CMK (cell line): ENCODE measurements at places on chromosomes 1 and 21.

GRCh38 chr1:74712881-74713280, 20.0 kb downstream of the CRYZ start:
- DNase-seq: no peak

DNA sequence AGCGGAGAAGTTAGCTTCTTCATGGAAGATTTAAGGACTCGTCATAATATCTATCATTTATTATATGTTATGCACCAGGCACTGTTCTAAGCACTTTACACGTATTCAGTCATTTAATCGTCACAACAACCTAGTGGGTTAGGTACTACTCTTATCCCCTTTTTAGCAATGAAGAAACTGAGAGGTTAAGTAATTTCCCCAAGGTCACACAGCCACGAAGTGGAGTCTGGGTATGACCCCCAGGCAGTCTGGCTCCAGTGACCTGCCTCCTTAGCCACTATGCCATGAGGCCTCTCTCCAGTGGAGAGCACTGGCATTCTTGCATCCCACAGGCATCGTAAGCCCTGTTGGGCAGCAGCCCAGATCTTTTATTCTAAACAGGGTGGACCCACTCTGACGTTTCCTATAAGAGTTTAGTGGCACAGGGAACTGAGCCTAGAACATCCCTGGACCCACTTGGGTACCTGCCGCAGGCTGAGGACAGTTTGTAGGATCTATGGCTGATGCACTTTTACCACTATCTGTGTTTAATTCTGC, 123.0 kb downstream of the NAV1 start:
- DNase-seq: no peak

GRCh38 chr1:1922956-1923833, 4.1 kb upstream of the TMEM52 start:
- DNase-seq: no peak

DNA sequence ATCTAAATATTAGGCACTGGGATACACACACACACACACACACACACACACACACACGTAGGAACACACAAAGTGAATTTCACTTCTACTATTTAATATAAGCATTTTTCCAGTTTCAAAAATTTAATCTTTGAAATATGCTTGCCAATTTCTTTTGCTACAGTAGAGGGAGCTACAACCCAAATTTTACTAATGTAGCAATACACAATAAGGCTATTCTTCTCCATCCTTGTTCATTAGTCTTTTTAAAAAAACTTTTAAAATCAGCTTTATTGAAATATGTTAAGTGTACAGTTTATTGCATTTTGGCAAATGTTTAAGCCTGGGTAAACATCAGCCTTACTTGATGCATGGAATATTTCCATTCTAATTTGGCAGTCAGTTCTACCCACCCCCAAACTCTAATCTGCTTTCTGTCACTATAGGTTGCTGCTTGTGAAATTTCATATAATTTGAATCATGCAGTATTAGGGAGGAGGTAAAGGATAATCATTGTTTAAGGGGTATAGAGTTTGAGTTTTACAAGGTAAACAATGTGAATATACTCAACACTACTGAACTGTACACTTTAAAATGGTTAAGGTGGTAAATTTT, 93.0 kb upstream of the TENT5C start:
- no peak for DNase-seq

GRCh38 chr1:17297991-17298390, 10.0 kb upstream of the PADI4 start:
- no peak for DNase-seq

GRCh38 chr1:54608566-54609230, 14.6 kb downstream of the FAM151A start:
- DNase-seq: no peak

- DNase-seq: no peak
Measured at GRCh38 chr1:22555371-22555656, 8.0 kb upstream of the EPHA8 start.

DNA sequence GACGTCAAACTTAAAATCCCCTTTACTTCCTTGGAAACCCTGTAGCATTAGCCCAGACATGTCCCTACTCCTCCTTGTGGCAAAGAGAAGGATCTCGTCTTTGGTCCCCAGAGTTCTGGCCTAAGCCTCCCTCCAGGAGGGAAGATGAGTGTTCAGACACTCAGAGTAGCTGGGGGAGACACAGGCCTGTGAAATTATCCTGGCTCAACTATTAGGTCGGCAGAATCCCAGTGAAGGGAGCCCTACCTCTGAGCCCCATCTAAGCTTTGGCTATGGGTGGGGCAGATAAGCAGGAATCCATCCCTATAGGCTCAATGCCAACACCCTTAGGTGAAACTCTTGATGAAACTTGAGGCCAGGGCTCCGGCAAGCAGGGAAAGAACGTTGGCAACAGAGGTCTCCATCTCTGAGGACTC, 1.7 kb upstream of the SFN start:
- no peak for DNase-seq

GRCh38 chr1:232101231-232101630, 474.6 kb downstream of the DISC1 start:
- no peak for DNase-seq

- no peak for DNase-seq
Measured at GRCh38 chr1:85316321-85316720, 39.9 kb upstream of the BCL10 start.

DNA sequence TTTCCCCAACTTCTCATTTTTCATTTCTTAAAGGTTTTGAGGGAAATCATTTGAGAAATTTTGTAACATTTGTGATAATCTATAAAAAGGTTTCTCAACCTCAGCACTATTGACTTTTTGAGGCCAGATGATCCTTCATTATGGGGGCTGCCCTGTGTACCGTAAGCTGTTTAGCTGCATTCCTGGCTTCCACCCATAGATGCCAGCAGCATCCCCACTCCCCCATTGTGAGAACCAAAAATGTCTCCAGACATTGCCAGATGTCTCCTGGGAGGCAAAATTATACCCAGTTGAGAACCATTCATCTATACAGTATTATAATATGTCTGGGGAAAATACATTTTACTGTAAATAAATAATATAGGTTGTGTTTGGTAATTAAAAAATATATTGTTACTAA, 146.0 kb downstream of the PBX1 start:
- no peak for DNase-seq

GRCh38 chr1:35777109-35777508, 7.3 kb upstream of the CLSPN start:
- DNase-seq: no peak

- DNase-seq: no peak
Measured at GRCh38 chr1:199857108-199857507, 170.4 kb upstream of the NR5A2 start.

DNA sequence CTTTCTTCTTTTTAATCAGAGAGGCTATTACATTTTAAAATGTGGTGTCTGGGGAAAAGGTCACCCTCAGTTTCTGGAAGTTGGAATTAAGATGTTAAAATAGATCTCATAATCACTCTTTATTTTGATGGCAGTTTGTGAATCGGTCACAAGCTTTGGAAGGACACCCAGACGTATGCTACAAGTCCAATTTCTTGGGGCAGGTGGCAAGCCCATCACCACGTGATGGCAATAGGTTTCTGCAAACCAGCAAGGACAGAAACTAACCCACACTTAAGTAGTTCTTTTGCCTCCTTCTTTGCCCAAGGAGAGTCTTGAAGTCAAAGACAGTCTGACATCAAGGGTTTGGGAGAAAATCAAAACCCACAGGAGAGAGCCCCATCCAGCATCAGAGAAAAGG, 72.9 kb downstream of the C1orf87 start:
- DNase-seq: no peak
